Activated CD4-positive, alpha-beta T cell treated with anti-CD3 and anti-CD28 coated beads, Interleukin-2, Interleukin-4, amounts not matched to agents 100 ng/mL and 50 ng/mL, durations not matched to agents 16 hours and 8 hours (primary cell): ENCODE measurements at places on chromosomes 3 and 15.

DNA sequence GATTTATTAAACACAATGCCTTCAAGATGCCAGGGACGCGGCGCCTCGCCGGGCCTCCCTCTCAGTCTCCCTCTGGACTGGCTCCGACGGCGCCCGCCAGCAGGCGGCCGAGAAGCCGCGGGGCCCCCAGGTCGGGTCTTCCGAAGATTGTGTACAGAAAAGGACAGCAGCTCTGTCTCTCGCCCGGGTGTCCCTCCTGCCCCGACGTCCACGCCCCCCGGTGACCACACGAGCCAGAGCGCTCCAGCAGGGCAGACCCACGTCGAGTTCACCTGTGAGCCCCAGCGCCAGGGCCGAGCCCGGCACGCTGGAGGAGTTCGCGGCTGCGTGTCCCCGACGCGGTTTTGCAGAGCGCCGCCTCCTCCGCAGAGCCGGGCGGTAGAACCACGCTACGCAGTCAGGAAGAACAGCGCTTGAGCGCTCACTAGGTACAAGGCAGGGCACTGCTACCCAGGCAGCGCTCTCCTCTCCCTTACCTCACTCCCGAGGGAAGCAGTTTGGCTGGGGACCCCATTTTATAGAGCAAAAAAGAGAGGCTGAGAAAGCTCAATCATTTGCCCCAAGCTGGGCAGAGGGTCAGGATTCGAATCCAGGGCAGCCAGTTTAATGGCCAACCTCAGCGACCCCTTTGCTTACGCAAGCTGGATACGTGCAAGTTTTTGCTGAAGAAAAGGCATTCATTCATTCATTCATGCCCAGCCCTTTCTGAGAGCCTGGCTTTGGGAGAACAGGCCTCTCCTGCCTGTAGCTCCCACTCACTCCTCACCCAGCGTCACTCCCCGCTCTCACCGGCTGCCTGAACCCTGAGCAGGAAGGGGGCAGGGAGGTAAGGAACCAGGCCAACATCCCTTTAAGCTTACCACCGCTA, 3.0 kb upstream of the TLE3 start:
- peak; percentile 65 for DNase-seq

DNA sequence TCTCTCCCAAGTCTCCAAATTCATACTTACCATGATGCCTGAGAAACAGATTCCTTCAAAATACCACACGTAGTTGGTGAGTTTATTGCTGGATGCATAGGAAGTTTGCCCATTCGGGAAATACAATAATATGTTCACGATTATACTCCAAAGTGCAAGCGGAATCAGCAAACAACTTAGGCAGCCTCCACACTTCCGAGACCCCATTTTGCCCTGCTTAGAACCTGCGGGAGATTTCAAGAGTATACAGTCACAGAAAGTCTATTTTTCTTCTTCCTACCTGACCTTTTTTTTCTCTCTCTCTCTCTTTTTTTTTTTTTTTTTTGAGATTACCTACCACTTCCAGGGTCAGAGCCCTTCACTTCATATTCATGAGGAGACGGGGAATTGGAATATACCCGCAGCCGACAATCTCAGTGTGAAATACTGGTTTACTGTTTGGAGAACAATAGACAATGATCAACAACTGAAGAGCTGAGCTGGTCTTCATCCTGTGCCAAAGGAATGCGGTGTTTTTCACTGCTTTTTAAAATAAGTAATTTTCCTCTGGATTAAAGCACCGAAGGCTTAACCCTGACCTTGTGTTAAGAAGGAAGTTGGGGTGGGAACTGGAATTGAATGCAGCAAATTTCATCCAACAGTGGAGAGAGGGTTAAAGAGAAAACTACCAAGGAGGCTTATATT, at the start of gene TM4SF18:
TM4SF18 (minus strand) TSS at position 461 of the 684 bp plus-strand sequence; CDS start at position 207, 254 bp downstream.
- no peak for DNase-seq

DNA sequence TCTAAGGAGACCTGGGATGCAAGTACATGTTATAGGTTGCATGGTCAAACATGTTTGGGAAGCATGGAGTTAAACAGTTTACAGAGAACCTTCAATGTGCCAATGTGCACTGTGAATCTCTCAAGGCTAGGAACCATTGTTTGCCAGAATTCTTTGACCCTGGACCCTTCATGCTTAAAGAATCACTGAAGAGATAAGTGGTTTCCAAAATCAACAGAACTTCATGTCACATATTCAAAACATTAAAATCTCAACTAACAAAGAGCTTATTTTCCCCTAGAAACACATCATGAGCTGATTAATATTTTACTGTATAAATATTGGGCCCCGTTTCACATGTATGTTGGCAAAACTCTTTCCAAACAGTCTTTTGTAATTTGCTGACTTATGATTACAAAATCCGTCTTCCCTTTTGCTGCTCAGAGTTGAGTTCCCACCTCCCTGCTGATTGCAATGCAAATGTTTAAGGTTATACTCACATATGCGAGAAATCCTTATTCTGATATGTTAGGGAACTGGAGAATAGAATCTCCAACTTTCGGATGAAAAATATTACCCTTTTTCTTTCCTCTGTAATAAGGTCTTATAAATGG, 380.2 kb downstream of the DIPK2A start:
- no peak for DNase-seq

DNA sequence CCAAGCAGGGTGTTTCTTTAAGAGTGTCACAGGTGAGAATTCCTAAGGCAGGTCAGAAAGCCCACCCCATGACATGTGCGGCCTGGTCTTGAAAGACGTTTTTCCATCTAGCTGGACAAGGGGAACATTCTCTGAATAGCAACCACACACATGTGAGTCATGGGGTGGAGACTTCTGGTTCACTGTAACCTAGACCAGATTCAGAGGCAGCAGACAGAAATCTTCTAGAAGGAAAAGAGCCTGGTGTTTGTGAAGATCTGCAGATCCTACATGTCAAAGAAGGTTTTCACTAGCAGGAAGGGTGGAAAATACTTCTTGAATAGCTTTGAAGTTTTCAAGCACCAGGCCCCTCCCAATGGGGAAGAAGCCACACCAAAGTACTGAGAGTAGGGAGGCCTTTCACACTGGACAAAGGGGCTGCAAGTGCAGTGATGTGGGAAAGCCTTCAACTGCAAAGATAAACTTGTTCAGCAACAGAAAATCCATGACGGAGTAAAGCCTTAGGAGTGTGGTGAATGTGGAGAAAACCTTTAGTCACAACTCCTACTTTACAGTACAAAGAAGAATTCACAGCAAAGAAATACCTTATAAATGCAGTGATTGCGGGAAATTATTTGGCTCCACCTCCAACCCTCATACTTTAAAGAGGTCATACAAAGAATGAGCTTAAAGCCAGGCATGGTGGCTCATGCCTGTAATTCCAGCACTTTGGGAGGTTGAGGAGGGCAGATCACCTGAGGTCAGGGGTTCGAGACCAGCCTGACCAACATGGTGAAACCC, 17.6 kb downstream of the ADAM10 start:
- DNase-seq, result no peak

- no peak for DNase-seq
Measured at GRCh38 chr3:155326244-155326643, 32.8 kb upstream of the STRIT1 start.

- no peak for DNase-seq
Measured at GRCh38 chr3:194272861-194273742, 78.0 kb downstream of the CPN2 start.

DNA sequence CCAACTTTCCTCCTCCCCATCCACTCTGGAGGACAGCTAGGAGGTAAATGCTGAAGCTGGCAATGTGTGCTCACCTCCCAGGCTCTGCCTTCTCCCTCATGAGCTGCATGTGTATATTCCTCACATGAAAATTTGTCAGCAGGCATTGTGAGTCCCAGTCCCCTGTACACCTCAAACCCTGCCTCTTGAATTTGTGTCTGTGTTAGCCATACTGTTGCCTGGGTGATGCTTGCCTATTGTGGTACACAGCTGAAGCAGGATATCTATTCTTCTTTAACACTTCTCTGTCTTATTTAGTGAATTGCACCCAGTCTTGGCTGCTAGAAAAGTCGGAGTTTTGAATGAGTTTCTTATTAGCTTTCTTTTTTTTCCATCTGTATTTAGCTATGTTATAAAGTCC, 586.0 kb upstream of the TGFBR2 start:
- DNase-seq, result no peak

DNA sequence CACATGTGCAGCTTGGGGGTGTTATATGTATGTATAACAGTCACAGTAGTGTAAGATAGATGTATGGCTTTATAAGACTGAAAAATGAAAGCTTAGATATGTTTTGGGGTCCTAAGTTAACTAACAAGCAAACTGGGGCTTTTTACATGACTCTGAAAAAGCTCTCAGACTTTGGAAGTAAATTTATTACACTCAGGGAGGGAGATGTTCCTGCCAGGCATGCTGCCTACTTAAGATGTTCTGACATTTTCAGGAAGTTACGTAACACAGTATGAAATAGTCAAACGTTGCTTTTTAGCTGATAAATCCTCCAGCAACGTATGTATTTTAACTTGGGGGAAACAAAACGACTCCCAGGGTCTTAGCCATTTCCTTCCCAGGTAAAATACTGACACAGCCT, 1.7 kb upstream of the IFT57 start:
- DNase-seq, result no peak

DNA sequence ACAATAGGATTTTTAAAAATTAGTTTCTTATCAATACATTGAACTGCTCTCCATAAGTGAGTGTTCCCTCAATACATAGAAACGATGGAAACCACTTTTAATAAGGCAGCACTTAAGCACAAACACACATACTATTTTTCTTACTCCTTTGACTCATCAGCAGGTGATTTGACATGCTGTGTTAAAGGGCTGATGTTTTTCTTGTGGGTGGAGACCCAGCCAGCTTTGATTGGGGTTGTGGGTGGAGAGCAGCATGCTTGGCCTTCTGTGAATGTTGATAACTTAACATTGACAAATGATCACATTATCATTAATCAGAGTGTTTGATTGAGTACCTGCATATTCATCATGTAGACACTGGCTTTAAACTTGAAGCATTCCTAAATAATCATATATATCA, 223.0 kb upstream of the DPH6 start:
- DNase-seq, result no peak

DNA sequence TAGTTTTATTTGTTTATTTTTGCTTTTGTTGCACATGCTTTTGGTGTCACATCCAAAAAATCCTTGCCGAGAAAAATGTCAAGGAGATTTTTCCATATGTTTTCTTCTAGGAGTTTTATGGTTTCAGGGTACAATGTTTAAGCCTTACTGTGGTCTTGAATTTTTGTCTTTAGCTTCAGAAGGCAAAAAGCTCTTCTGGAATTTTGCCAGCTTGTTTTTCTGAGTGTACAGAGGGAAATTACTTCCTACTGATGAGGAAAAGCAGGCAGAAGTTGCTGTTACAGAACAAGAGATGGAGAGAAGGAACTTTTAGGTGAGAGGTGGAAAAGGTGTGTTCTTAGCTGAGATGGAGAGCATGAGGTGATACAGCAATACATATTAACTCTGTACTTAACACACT, 59.6 kb downstream of the UBE2E2 start:
- no peak for DNase-seq

DNA sequence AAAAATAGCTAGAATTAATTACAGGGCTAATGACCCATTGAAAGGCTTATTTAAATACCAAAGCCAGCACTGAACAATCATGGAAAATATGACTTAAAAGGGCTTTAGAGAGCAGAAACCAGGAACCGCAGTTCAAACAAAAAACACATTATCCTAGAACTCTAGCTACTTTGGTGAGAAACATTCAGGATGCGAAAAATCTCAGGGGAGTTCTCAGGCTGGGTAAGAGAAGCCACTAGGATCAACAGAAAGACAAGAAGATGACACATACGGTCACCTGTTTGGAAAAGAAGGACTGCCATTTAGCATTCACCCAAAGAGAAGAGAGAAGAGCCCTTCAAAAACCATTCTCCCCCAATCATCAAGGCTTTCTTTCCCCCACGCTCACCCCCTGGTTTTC, 75.6 kb upstream of the ICE2 start:
- DNase-seq, result no peak

GRCh38 chr3:184211297-184211696, 18.1 kb upstream of the VWA5B2 start:
- no peak for DNase-seq

DNA sequence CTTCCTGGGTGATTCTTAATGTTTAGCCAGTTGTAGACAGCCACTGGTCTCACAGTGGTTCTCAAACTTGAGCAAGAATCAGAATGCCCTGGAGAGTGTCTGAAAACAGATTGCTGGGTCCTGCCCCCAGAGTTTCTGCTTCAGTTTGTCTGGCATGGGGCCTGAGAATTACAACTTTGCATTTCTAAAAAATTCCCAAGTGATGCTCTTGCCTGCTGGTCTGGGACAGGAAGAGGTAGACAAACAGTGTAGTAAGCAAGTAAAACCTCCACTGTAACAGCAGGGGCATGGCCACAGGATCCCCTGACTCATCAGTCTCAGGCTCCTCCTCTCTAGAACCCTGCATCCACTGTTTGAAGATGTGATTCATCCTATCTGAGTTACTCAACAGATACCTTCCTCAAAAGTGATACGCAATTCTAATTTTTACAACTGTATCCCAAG, 36.5 kb downstream of the DZIP1L start:
- DNase-seq, result peak; percentile 23

DNA sequence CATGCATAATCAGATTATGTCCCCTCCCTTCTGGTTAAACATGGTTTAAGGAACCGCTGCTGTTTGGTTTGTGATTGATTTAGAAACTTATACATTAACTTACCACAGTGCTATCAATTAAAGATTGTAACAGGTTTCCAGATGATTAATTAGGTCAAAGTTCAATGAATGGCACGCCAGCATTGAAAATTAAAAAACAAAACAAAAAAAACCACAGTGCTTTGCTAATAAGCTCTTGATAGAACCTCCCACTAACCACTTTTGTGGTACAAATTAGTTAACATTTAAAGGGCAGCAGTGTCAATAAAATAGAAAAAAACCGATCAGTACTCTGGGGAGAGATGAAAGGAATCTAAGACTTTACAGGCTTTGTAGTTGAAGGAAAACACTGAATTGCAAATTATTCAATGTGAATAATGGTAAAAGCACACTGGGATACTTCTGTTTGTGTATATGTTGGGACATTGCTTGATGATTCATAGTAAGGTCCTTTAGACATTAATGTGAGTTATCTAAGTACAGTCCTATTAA, 7.6 kb upstream of the C3orf38 start:
- peak; percentile 35 for DNase-seq
